Naive thymus-derived CD8-positive, alpha-beta T cell (primary cell): ENCODE measurements at places on chromosomes 6 and 20. TPM values are rescaled to one million over a fixed set of nuclear protein-coding genes. Genes with fewer than 3 reads are reported as not detected.
A peak's percentile ranks its signal among the peaks of the same experiment; 100 is the strongest.

KIF25 gene
- not detected for total RNA-seq

GRCh38 chr6:111802015-111802414 is 71.2 kb downstream of the FYN start:
- H3K36me3 ChIP-seq: peaks cover 26% of the 10 kb centered on the region
- H3K27me3 ChIP-seq: no peaks in the 10 kb centered on the region
- DNase-seq: no peak
- H3K27ac ChIP-seq: peak overlapping the region; percentile 35

DNA sequence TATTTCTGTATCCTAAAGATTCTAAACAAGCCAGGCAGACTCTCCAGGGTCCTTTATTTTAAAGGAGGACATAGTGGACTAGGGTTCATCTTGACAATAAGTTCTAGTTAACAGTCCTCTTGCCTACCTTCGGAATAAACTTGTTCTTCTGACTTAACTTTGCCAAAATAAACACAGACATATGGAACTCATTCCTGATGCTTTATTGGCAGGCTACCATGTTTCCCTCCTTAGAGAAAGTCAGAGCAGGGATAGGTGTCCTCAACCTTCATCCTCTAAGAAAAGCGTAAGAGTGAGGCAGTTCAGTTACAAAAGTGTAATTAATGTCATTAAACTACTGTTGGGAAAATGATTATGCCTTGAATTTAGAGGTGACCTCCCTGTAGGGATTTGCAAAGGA is 46.9 kb upstream of the NRSN1 start:
- H3K27ac ChIP-seq: no peak overlapping the region
- H3K27me3 ChIP-seq: peaks cover 3% of the 10 kb centered on the region
- H3K4me1 ChIP-seq: no peaks in the 10 kb centered on the region
- no peak overlapping the region for H3K4me3 ChIP-seq
- H3K36me3 ChIP-seq: no peaks in the 10 kb centered on the region
- DNase-seq: no peak

- H3K4me1 ChIP-seq: no peaks in the 10 kb centered on the region
- DNase-seq: no peak
- no peaks in the 10 kb centered on the region for H3K27me3 ChIP-seq
Measured at GRCh38 chr6:15776458-15776980, 113.7 kb upstream of the DTNBP1 start.

- H3K36me3 ChIP-seq: peaks cover 10% of the 10 kb centered on the region
- no peak for DNase-seq
- no peak overlapping the region for H3K4me3 ChIP-seq
- H3K27me3 ChIP-seq: no peaks in the 10 kb centered on the region
Measured at GRCh38 chr20:47354464-47354713, 2.1 kb downstream of the ZMYND8 start.

DNA sequence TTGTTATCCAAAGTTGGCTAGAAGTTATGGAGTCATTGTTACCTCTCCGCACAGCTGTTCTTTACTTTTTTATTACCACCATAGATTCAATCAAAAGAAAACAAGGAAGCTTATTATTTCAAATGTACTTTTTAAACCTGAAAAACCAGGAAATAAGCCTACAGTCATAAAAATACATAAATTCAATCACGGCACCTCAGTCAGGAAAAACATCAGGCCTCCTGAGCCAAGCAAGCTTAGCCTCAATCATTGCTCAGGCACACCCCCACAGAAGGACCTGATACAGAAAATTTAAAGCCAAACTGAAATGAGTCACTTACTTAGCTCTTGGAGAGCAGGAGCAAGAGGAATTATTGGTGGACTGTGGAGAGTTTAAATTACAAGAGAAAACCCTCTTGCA is 44.3 kb downstream of the MARCKS start:
- no peak for DNase-seq
- peaks cover 3% of the 10 kb centered on the region for H3K27me3 ChIP-seq
- no peak overlapping the region for H3K4me3 ChIP-seq

GRCh38 chr6:84718038-84718955 is 46.1 kb downstream of the TBX18 start:
- H3K27ac ChIP-seq: no peak overlapping the region
- no peaks in the 10 kb centered on the region for H3K4me1 ChIP-seq
- no peaks in the 10 kb centered on the region for H3K27me3 ChIP-seq
- H3K4me3 ChIP-seq: no peak overlapping the region
- DNase-seq: no peak
- H3K36me3 ChIP-seq: no peaks in the 10 kb centered on the region

- H3K36me3 ChIP-seq: no peaks in the 10 kb centered on the region
- H3K4me1 ChIP-seq: peaks cover 41% of the 10 kb centered on the region
Measured at GRCh38 chr6:106540907-106541306, 88.4 kb downstream of the RTN4IP1 start.

DNA sequence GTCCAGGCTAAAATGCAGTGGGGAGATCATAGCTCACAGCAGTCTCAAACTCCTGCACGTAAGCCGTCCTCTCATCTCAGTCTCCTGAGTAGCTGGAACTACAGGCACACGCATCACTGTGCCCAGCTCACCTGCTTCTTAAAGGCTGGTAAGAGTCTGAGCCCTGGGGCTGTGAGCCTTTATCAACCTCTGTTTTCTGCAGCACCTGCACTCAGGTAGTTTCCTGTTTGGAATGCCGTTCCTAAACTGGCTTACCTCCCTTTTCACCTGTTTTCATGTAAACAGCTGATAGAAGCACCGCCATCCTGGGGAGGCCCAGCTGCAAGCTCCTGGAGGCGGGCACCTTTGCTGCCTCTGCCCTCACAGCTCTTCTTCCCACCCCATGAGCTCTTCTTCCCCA is 45.4 kb downstream of the SLC24A3 start:
- no peak for DNase-seq
- H3K27ac ChIP-seq: no peak overlapping the region

DNA sequence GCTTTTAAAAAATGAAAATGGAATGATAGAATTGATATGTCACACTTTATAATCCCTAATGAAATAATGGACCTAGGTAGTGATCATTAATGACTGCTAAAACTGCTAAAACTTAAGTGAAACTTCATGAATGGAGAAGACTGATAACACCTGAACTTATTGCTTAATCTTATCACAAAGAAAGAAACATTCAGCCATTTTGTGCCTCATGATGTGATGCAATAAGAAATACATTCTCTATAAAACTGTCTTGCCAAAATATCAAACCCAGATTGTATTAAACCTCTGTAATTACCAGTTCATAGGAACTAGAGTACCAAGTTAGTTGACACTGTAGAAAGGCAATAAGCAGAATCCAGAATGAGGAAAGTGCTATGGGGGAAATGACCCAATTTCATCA is 54.4 kb upstream of the COL10A1 start:
- peaks cover 19% of the 10 kb centered on the region for H3K4me1 ChIP-seq
- no peak for DNase-seq
- H3K36me3 ChIP-seq: peaks cover 47% of the 10 kb centered on the region
- no peaks in the 10 kb centered on the region for H3K27me3 ChIP-seq
- no peak overlapping the region for H3K4me3 ChIP-seq

DNA sequence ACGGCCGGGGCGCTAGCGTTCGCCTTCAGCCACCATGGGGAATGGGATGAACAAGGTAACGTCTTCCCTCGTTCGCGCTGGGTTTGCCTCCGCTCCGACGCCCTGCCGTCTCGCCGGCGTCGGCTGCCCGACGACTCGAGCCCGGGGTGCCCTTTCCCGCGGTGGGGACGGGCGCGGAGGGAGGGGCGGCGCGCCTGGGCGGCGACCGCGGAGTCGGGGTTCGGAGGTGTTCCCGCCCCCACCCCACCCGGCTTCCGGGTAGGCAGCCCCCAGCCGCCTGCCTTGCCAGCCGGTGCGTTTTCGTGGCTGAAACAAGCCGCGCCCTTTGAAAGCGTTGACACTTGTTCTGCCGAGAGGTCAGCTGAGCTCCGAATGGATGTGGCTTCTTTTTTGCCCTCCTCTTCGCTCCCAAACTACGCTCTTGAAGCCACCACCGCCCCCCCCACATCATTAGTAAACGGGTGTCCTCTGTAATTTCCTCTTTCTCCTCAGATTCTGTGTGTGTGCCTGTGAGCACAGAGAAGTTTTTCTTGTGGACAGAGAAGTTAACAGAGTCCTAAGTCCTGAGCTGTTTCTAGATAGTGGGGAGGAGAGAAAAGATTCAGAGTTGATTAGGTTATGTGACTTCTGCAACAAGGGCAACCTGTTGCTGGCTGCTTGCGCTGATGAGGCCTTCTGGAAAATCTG is 362 bp downstream of the DUSP22 start:
- DNase-seq: peak; percentile 80
- H3K4me1 ChIP-seq: peaks cover 51% of the 10 kb centered on the region
- H3K27me3 ChIP-seq: no peaks in the 10 kb centered on the region

DNA sequence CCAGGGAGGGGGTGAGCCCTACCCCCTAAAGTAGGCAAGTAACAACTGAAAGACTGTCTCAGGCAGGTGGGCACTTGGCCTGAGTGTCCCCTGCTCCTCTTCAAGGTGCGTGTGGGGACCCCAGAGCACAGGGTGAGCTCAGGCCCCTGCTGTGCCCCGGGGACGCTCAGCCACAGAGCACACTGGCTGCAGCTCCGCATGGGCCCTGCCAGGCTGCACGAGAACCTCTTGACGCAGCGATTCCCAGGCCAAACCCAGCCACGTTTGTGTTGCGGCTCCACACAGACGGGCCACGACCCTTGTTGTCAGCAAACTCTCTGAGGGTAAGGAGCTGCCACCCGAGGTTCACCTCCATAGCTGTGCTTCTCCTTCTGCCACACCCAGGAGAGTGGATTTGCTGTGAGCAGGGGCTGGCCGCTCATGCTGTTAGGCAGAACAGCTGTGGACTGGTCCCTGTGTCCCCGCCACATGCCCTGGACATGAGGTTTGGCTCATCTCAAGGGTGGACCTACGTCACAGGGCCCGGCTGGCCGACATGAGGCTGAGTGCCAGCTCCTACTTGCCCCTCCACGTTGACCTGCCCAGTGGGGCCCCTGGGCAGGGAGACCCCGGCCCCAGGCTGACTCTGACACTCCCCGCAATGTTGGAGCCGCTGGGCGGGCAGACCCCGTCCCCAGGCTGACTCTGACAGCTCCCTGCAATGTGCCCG is 29.7 kb upstream of the GATA5 start:
- no peaks in the 10 kb centered on the region for H3K36me3 ChIP-seq
- H3K27ac ChIP-seq: no peak overlapping the region
- H3K4me1 ChIP-seq: peaks cover 2% of the 10 kb centered on the region
